ENCODE measurements at places on chromosomes 3 and 15.

GRCh38 chr3:9377981-9378380 is 15.1 kb downstream of the THUMPD3 start:
- no peak for DNase-seq

GRCh38 chr3:135083179-135083578 is 288.1 kb downstream of the EPHB1 start:
- no peak for DNase-seq

GRCh38 chr15:25784876-25785640 is 78.1 kb downstream of the ATP10A start:
- DNase-seq, result no peak

DNA sequence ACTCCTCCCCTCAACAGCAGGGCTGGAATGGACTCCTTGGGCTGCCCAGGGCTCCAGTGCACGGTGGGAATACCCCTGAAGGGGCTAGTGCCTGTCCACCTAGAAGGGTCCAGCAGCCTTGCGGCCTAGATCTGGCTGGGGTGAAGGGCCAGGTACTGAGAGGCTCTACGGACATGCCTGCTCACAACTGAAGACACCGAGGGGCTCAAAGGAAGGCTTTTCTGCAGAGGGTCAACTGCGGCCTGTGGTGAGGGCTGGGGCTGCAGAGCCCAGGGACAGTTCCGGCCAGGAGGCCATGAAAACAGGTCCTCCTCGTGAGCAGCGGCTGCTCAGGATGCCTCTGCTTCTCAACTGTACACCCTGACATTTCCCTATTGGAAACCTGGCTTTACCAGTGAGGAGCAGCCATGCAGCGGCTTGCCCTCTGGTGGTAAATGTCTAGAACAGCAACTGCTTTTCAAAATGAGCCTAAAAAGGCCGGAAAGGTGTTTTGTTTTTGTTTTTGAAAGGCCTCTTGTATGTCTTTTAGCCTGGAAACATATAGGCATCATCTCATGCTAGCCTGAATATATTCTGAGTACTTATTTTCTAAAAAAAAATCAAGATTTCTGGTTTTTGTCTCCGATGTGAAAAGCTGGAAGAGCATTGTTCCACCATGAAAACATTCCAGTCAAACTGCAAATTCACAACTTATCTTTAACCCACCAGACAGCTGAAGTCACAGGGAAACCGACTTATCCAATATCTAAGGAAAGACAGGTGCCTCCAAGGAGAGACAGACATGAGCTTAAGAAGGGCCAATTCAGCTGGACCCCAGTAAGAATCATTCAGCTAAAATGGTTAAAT is 163.4 kb downstream of the KLF13 start:
- no peak for DNase-seq

GRCh38 chr3:45564172-45564571 is 30.4 kb upstream of the LIMD1 start:
- no peak for DNase-seq

DNA sequence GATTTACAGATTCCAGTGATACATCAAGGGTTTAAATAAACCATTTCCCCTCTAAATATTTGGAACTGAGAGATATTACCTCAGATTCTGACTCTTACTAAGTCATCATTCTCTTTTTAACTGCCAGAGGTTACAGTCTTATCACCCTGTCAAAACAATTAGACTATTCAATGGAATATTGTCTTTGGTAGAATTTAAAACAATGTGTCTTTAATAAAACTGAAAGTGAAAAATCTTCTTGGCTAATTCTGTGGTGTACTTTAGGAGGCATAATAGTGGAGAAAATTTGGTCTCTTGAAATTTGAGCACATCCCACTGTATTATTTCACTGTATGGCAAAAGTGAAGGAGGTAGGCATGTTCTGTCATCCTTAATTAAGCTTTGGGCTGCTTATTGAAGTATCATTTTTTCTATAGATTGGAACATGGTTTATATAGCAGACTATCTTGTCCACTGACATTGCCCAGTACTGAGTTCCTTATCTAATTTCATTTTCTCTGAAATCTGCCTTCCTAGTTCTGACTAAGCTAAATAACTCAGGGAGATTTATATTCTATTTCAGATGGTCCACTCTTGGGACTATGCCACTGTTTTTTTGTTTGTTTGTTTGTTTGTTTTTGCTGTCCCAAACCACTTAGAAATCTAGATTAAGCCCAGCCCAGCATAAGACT is 48.0 kb upstream of the UTS2B start:
- DNase-seq, result no peak

- DNase-seq, result no peak
These were observed 6.9 kb downstream of the ABCF3 start for GRCh38 chr3:184192889-184193288.

GRCh38 chr15:87547470-87548181 is 708.9 kb downstream of the NTRK3 start:
- no peak for DNase-seq

DNA sequence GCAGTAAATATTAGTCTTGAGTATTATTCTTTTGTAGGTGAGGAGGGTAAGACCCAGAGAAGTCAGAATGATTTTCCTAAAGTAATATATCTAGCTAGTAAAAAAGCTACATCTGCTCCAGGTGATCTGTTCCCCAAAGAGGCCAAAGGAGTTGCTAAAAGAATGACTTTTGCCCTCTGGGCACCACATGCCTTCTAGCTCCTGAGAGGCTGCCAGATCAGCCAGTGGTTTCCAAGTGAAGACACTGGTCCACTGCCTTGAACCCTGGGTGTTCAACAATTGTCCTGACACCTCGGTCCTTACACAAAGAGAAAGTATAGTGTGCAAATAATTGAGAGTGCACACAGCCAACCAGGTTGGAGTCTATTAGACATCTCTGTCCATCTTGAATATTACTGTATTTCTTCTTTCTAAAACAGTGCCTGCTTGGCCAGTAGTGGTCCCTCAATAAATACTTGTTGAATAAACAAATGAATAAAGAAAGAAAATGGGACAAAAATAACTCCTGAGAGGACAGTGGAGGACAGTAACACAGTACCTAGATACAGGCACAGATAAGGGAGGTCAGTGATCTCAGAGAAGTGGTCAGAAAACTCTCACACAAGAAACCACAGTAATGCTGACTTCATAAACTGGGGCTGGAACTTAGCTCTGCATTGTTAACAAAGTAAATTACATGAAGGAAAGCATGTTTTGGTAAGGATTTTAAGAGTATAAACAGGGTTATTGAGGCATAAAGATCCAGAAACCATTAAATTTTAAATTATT is 56.6 kb upstream of the CSTA start:
- DNase-seq, result no peak

- DNase-seq, result no peak
These were observed 122.0 kb upstream of the PROK2 start for GRCh38 chr3:71906976-71907375.

GRCh38 chr15:37981775-37982174 is 47.3 kb downstream of the TMCO5A start:
- no peak for DNase-seq

DNA sequence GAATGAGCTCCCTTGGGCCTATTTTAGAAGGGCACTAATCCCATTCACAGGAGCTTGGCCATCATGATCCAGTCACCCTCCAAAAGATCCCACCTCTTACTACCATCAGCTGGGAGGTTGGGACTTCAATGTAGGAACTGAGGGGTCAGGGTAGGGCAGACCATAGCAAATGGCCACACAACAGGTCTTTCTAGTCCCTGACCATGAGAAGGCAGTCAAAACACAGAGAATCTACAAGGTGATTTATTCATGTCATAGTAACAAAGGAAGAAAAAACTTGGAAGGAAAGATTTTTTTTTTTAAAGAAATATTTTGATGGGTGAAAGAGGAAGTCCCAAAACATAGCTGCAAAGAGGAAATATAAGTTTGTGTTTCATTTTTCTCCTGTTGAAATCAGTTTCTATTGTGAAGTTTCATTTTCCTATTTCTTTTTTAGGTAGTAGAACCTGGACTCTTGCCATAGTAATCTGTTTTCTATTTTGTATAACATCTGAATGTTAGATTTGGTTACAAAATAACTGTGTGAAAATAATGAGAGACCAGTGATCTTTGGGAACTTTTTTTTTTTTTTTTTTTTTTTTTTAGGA is 23.5 kb upstream of the TNFSF10 start:
- DNase-seq, result no peak

GRCh38 chr3:165359005-165359404 is 162.8 kb upstream of the SLITRK3 start:
- no peak for DNase-seq

DNA sequence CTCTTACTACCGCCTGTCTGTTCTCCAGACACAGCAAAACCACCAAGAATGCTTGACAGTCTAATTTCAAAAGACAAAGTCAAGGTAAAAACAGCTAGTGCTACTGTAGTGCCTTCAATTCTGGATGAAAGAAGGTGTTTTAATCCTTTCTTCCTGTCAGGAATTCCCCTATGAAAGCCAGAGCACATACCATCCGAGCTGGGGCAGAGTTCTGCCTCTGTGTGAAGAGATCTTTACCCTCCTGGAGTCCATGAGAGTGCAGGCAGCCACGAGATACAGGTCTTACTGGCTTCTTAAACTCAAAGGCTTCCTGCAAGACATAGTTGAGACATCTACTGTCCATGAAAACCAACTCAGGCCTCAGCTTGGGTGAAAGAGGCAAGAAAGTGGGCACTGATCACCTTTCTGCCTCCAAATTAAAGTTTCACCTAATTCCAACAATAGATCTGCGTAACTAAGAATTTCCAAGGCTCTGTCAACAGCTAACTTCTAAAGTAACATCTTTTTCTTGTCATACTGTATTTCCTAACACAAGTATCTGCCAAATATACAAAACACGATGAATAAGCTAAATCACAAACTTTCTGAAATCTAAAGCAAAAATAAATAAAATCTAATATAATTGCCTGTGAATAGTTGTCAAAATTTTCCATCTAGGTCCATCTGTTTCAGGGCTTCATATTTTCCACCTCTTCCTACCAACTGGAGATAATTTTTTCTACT is 7.5 kb downstream of the CDC25A start:
- DNase-seq, result no peak

- no peak for DNase-seq
These were observed 38.2 kb downstream of the GLB1 start for GRCh38 chr3:33058765-33059164.

DNA sequence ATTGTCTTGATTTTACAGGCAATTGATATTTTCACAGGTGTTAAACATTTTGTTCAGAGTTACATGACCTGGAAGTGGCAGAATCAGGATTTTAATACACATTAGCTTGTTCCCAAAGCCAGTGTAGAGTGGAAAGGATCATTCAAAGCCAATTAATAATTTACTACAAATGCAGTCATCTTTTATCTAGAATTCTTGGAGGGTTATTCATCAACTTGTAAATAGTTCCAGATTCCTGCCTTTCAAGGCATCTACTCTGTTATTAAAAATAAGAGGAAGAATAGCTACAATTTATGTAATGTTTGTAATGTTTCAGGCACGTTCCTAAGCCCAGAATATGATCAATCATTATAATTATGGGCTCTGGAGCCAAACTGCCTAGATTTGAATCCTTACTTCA is 358.5 kb downstream of the ZNF385D start:
- no peak for DNase-seq

GRCh38 chr3:184003187-184003967 is 14.3 kb downstream of the ABCC5 start:
- DNase-seq, result no peak

DNA sequence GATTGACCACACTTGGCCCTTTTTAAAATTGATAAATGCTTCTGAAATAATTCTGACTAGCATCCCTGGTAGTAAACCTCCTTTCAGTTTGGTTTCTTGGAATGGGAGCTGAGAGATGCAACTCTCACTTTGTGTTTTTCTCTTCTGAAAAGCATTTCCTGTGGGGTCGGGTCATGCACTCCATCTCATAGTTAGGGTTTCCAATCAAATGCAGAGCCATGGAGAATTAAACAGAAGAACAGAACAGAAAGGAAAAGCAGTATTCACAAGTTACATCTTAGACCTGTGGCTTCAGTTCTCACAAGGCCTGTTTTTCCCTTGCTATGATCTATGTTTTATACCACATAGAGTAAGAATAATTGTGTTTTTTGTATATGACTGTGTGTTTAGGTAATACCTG is 39.7 kb downstream of the SENP2 start:
- DNase-seq, result no peak

DNA sequence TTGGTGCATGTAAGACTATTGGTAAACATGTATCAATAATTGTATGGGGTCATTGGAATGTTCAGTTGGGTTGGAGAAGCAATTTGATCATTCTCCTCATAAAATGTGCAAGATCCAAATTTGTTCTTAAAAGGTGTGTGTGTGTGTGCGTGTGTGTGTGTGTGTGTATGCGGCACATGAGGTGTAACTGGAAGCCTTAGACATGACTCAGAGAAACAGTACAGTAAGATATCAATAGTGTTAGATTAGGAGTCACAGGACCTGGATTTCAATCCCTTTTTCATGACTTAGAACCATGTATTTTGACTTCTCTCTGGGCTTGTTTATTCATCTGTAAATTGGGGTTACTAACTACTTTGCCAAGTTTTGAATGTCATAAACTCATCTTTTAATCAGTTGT is 38.3 kb downstream of the RSRC1 start:
- DNase-seq, result no peak

DNA sequence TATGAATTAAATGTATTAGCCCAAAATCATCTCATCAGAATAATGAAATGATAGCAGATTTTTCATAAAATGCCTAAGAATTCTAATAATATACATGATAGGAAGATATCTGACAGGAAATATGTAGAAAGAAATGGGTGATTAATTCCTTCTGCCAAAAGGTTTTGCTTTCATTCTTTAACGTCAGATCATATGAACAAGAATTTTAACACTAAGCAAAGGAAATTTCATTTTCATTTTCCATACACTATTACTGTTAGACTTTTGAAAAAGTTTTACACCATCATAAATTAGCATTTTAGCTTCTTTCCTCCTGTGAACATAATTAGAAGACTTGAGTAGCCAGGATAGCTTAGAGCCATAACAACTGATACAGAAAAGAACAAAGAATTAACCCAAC is 1099.9 kb downstream of the NSUN3 start:
- DNase-seq, result no peak

DNA sequence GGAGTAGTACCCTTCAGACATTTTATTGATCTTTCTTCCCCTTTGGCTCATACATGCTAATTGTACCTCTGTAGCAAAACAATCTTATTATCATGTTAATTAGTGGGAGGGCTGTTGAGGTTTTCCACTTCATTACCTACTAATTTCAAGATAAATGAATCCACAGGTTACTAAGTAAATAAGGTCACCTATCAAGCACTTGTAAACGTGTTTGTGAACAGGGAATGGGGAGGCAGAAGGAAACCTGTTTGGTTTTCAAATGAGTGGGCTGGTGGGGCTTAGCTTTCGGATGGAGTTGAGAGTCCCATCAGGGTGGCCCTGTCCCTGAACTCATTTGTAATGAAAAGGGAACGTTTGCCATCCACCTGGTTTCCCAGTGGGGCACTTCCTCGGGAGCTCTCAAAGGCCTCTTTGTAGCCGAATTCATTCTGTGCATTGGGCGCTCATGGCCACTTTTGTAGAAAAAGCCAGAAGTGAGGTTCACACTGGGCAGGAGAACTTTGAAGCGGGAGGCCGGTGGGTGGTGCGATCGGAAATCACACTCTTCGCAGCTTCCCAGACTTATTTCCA is 419.8 kb upstream of the NR2F2 start:
- no peak for DNase-seq

DNA sequence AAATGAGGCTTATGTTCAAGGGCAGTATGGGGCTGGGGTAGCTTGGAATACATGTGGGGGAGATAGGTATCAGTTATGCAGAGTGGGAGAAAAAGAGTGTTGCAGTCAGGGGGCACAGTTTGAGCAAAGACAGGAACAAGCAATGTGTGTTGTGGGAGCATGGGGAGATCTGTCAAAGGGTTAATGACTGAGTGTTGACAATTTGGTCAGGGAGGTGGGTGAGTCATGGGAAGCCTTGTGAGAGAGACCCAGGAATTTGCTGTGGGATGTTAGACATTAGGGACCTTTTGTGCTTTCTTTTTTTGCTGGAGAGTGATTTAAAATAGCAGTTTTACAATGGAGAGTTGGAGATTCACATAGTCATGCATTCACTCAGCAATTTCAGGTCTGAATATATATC is 221.6 kb upstream of the NR2E3 start:
- no peak for DNase-seq

Data from activated naive CD8-positive, alpha-beta T cell treated with anti-CD3 and anti-CD28 coated beads, Interleukin-2, amount 10 ng/mL, durations not matched to agents 7 days and 5 days (primary cell).